BJ (cell line): ENCODE measurements at places on chromosomes 3 and 15.

DNA sequence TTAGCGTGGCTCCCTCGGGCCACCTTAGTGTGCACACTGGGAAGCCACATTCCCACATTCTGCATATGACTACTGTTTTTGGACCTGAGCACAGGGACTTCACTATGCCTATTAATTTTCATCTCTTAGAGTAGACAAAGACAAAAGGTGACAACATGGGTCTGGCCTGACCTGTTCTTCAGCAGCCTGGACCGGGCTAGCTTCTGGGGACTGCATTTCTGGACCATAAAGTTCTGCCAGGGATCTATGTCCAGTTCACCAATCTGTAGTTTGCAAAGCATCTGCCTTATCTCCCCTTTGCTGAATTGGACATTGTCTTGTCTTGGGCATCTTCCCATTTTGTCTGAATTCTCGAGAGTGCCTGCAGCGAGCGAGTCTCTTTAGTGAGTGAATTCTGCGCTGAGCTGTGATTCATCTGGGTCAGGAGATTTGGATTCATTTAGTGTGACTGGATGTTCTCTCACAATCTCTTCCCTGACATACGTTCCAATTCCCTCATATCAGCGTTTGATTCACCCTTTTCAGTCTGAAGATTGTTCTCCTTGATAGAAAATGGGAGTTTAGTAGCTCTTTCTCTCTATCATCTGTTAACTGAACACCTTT lies 112.2 kb upstream of the PLXNA1 start:
- no peak for DNase-seq

DNA sequence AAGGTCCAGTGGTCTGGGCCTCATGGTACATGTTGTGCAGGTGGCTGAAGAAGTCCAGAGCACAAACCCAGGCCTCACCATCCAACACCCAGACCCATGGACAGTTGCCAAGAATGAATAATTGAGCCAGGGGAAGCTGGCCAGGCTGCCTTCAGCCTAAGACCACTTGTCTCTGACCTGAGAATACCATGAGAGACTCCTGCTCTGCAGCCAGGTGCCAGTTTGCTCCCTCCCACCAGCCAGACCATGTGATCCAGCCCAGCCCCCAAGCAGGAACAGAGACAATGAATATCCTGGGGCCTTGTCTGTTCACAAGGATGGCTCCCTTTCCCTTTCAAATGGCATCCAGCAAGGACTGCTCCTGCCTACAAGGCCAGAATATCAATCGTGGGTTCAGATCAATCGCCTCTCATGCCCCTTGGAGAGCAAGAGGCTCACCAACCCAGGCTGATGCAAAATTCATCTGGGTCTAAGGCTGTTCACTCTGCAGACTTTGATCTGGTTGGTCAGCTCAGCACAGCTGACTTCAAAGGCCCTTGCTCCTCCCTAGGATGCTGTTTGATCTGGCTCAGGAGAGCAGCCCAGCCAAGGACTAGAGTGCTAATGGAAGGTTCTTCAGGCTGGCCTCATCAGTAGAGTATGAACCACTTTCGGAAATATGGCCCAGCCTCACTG lies 13.4 kb downstream of the TRAIP start:
- no peak for DNase-seq

GRCh38 chr3:101270149-101270548 lies 50.2 kb downstream of the IMPG2 start:
- no peak for DNase-seq

GRCh38 chr15:69319384-69320375 lies 21.0 kb downstream of the PAQR5 start:
- DNase-seq: no peak

- no peak for DNase-seq
These were observed 38.5 kb downstream of the SPTSSB start for GRCh38 chr3:161332792-161333191.

DNA sequence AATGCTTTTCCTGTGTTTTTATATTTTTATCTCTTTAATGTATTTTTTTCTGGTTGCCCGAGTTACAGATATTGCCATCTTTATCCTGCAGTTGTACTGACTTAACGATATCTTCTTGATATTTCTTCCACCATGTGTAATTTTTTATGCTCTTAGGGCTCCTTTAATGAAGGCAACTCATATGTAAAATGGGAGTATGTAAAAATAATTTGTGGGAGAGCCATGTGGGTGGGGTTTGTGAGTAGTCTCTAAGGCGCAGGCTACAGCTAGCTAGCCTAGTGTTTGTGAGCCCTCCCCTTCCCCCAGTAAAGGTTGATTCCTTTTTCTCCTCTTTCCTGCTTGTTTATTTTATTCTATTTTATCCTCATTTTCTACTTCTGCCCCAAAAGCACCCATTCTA lies 38.1 kb downstream of the UBE2E1 start:
- DNase-seq: no peak

- DNase-seq: no peak
These were observed 11.2 kb downstream of the MYD88 start for GRCh38 chr3:38149708-38150107.

DNA sequence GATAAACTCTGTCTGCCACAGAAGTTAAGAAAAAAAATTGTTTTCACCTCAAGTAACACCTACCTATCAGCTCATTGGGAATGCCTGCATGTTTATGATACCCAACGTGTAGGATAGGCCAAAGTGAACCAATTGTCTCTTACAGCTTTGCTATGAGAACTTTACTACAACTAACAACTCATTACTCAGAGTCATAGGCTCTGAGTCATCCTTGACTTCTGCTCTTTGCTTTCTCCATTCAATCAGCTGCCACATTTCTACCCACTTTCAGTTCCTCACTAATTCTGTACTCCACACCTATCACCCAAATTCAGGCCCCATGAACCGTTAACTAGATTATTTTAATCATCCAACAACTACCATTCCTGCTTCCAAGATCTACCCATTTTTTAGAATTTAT lies 843.9 kb downstream of the TUSC7 start:
- DNase-seq: no peak

DNA sequence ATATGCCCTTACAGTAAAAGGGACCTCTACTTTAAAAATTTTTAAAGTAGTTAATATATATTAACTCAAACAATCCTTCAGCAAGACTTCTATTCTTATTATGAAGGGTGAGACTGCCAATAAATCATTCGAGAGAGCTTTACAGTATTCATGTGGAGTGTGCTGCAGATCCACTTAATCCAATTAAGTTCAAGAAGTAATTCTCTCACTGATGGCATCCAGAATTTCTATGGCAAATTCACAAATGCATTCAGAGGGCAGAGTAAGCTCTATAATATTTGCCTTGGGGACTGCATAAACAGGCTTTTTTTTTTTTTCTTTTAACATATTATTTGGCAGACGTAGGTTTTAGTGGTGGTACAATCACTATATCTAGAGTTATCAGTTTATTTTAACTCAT lies 692.0 kb downstream of the NLGN1 start:
- DNase-seq: no peak

DNA sequence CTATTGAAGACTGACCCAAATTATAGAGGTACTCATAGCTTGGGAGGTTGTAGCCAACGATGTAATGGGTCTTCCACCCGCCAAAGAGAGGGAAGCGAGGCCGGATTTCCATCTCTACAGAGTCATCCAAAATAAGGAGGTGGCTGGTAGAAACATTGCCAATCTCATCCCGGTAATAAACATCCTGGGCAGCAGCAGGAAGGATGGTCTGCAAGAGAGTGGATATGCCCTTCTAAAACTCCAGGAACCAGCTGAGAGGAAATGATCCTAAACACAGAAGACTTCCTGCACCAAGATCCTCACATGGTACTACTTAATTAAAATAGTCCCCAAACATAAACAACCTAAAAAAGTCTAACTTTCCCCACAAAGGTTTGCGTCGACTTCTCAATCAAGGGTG lies 20.7 kb downstream of the RPN1 start:
- no peak for DNase-seq

DNA sequence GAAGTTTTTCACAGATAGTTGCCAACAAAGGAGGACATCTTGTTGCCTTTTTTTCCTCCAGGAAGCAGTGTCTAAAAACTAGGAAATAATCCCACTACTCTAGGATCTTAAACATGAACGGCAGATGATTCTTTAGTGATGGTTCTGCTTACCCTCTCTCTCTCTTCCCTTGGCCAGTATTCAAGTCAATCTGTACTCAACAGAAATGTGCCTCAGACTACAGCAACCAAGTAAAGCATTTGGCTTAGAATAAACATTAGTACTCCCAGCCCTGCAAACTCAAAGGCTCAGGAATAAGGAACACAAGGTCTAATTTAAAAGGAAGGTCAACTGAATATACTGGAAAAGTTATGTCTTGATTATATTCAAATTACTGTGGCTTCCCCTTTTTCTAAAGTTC lies 8.7 kb downstream of the NPTN start:
- no peak for DNase-seq

DNA sequence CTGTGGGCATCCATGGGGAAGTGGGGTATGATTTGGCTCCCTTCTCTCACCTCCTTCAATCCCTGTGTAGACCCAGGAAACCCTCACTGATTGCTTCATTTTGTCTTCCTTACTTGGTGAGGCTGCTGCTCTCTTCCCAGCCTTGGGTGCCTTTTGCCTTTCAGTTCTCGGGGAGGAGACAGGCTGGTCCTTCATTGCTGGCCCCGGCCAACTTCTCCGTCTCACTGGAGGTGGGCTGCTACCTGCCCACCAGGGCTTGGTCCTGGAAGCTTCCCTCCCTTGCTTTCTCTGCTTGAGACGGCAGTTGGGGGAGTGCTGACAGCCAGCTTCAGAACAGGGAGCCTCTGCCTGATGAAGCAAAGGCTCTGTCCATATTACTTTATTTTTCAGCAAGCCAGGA lies 4.7 kb downstream of the FOXL2 start:
- no peak for DNase-seq

DNA sequence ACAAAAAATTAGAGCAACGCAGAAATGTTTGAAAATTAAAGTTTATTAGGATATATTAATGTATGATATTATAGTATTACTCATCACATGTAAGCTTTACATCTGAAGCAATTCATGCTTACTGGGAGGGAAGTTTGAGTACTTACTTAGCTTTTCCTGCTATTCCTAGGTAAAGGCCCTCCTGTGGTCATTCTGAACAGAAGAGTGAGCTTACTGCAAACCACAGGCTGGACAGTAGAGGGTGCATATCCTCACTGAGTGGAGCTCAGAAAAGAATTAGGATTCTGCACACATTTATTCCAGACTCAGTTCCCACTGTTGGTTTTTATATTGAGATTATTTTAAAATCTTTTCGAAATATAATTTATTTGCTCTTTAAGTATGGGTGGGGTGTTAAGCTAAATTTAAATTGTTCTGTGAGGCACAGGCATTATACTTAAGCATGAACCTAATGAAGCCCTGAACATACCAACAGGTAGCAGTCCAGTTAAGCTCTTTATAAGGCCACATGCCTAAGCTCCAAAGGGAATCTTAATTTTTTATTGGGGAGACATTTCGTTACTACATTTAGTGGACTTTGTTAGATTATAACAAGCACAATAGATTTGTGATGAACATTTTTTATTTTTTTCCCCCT lies 10.2 kb downstream of the MRPS22 start:
- no peak for DNase-seq

DNA sequence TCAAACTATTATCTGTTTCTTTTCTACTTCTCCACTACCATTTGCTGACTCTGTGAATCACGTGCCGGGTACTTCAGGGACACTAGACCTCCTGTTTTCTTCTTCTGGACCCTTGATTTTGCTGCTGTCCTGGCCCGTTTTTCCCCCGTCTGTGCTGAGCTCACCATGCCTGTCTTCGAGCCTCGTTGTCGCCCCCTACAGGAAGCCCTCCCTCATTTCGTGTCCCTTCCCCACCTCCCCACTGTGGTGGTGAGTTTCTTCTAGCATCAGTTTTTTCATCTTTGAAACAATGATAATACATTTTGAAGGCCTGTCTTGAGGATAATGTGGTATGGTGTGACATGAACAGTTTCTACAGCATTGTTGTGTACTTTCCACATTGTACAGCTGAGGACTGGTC lies 12.8 kb downstream of the GABRG3 start:
- DNase-seq: no peak

DNA sequence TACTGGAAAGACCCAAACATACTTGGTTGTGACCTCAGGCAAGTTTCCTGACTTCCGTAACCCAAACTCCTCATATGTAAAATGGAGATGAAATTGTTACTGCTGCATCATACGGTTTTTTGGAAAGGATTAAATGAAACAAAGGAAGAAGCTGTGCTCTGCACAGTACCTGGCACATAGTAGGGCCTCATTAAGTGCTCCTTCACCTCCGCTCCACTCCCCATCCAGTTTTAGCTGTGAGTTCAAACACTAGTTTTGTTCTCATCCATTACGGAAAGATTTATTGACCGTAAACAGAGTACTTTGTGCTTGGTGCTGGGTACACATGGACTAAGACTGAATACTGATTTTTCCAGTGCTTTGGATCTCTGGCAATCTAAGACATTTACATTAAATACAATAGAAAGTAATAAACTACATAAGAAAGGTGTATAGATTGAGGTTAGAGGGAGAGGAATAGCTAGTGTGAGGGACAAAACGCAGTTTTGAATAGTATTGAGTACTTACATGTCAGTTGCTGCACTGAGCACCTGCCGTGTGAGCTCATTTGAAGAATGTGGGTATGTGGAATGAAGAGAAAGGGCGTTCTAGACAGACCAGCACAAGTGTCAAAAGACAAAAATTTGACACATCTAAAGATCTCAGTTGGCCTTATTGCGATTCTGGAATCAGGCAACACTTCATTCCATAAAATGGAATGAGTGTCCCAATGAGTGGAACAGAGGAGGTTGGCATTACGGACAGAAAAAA lies 594 bp upstream of the ICE2 start:
- no peak for DNase-seq

DNA sequence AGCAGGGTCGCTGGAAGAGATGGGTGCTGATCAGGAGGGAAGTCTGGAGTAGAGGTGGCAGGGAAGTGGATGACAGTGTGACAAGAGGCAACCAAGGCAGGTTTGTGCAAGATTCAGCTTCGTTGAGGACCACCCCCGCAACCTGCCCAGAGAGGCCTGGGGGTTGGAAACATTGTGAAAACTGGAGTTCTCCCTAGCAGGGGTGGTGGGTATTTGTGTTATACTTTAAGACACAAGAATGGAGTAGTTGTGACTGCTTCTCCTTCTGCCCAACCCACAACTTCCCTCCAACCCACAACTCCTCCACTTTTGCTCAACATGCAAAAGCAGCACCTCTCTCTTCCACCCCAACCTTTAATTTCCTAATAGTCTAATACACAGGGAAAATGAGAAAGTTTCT lies 8.6 kb upstream of the ARNT2 start:
- DNase-seq: no peak

DNA sequence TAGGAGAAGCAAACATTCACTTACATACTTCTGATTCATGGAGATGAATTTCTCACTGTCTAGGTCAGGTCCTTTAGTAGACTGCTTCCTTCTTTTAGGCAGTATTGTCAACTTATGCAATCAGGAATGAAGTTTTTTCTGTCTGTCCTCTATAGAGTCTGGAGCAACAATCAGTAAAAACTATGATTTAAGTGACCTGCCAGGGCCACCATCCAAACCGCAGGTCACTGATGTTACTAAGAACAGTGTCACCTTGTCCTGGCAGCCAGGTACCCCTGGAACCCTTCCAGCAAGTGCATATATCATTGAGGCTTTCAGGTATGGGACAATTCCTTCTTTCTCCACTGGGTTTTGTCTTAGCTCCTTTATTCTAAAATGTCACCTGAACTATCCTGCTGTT lies 523.1 kb downstream of the ROBO2 start:
- no peak for DNase-seq

- no peak for DNase-seq
These were observed 26.2 kb upstream of the DCUN1D1 start for GRCh38 chr3:183006396-183007002.
